T-helper 1 cell (primary cell): ENCODE measurements at places on chromosomes 5 and 9.

DNA sequence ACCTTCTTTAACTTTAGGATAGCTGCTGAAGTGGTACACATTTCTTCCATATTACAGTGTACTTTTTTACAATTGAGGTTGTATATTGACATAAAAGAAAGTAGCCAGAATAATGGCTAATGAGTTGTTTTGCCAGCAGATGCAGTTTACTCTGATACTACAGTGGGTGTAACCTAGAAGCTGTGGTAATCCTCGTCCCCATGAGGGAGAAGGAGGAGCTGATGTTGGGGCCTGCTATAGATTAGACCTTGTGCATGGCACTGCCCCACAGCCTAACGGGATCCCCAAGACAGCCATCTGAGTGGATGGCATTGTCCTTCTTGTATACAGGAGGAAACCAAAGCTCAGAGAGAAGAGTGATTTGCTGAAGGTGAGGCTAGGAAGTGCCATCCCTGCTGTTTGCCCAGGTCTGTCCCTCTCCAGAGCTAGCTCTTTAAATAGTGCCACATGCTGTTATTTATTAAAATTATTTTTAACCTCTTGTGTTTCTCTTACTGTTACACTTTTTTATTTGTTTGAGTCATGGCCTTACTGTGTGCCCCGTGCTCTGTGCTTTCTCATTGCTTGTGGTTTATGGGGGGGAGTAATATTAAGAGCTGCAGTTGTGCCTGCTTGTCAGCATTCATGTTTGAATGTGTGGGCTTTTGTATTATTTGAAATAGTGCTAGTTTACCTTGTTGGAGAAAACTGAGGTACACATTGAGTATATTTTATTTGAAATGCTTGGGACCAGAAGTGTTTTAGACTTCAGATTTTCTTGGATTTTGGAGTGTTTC, 65.3 kb downstream of the ICE1 start:
- no peak for DNase-seq

DNA sequence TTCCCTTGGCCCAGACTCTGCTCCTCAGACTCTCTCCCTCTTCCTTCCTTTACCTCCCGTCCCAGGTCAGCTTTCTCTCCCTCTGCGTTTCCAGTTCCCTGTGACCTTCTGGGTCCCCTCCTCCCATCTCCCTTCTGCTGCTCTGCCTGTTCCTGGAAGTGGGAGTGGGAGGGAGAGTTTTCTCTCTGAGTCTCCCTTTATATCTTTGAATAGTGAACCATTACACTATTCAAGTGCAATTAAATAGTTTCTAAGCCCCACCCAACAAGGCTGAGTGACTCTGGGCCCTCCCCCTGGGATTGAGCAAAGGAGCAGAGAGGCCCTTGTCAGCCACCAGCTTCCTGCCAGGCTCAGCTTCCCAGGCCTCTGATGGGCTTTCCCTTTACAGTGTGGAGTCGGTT, 34.8 kb downstream of the THBS4 start:
- DNase-seq: no peak

- DNase-seq: no peak
Measured at GRCh38 chr5:62077823-62078550, 228.0 kb upstream of the KIF2A start.

DNA sequence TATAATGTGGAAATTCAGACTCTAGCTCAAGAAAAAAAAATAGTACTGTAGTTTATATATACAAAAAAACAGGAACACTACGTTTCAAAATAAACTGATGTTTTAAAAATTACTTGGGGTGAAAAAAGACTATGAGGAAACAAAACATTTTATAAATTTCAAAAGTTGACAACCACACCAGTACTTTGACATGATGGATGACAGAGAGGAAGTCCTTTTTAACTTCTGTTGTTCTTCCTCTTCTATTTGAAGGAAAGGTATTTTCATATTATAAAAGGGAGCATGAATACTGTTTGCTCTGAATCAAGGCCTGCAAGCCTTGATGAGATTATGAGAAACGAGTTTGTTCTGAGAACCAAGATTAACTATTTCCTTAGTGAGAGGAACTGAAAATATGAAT, 456.9 kb downstream of the TAF11L14 start:
- DNase-seq: no peak

DNA sequence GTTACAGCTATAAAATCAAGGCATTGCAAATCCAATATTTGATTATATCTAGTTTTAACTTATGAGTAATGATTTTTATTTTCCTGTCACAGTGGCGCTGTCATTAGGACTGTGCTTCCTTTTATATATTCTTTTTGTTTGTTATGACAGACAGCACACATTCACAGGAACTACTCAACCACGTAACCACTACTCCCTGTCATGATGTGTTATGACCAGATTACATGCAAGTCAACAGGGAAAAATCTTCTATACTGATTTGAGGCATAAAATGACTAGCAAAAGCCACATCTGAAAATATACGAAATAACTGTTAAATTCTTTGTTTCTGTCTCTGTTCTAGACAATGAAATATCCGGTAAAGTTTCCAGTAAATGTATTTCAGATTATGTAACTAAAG, 25.4 kb downstream of the SREK1 start:
- DNase-seq: no peak
